ENCODE measurements at places on chromosomes 11 and 22.

DNA sequence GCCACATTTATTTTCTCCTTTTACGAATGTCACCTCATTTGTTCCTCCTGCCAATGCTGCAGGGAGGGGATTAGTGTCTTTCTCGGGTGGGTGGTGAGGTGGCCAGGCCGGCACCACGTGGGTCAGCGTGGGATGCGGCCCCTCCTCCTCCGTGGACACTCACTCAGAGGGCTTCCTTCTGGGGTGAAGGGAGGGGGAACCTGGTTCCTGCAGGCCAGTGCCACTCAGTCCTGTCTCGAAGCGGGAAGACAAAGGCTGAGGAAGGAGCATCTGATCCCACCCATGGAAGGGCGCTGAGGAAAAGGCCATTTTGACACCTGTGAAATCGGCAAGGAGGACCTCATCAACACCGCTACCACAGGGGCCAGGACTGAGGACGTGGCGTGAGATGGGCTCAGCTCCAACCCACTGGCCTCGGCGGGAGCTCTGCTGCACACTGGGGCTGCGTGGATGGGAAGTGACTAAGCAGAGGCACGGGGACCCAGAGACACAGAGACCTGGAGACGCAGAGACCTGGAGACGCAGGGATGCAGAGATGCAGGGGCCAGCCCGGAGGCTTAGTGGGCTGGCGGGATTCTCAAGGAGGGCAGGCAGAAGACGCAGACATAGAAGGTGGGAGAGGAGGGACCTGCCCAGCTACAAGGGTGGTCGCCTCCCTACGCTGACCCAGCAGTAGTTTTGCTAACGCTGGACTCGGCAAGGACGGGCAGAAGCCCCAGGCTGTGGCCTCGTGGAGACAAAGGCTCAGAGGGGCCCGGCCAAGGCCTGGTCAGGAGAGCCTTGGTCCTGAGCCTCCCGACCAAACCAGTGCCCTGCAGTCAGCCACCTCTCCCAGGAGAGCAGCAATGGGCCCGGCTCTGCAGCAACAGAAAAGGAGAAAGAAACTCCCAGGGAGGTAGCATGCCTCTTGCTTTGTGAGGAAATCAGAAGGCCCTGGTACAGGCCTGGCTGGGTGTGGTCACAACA, 1071.2 kb downstream of the BRD1 start:
- peak; percentile 16 for DNase-seq

DNA sequence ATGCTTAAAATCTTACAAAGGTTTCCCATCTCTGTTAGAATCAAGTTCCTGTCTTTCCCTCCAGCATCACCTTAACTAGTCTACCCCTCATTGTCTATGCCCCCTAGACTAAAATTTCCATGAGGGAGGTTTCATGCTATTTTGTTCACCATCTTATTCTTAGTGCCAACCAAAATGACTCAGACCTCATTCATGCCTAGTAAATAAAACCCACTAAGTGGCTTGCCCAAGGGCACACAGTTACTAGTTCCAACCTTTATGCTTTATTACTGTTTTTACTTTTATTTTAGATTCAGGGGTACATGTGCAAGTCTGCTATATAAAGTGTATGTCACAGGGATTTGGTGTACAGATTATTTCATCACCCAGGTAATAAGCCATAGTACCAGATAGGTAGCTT, 469.1 kb upstream of the FAT3 start:
- no peak for DNase-seq

DNA sequence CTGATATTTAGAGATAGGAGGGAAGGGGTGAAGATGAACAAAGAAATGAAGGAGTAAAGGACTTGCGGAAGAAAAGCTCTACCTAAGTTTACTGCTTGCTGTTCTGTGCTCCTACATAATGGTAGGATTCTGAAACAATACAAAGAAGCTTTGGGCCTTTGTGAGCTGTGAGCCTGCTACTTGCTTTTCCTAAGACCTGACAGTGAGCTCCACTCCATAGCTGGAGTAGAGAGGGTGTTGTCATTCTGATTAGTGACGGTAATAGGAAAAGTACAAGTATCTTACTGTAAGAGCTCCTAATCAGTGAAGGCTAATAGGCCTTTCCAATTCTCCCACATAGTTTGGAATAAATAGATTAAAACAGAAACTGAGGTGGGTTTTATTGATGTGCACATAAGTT, 75.9 kb downstream of the PARVA start:
- DNase-seq = no peak

- no peak for DNase-seq
These were observed 13.0 kb downstream of the ZBED4 start for GRCh38 chr22:49866646-49867045.

DNA sequence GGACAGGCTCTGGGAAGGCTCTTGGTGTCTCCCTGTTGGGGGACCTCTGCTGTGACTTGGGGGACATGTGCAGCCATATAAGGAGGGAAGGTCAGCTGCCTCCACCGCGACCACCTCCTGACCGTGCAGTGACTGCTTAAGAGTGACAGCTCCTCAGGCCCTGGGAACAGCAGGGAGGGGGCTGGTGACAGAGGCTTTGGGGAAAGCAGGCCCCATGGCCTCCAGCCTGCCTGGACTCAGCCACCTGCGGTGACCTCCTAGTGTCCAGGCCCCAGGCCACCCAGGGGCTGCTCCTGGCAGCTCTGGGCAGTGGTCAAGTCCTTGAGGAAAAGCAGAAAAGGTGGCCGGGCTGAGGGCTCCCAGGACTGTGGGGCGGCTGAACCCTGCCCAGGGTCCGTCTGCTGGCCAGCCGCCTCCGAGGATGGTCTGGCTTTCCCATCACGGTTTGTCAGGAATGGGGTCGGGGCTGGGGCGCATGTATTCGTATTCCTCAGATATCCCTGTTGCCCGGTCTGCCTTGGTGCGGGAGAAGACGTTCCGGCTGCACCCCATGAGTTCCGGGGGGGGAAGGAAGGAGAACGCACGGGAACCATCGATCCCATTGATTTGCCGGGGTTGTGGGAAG, 96.8 kb downstream of the WNT7B start:
- no peak for DNase-seq

GRCh38 chr11:97794876-97795275, 1225.9 kb upstream of the CNTN5 start:
- DNase-seq = no peak

- DNase-seq = no peak
These were observed 16.2 kb downstream of the MSANTD2 start for GRCh38 chr11:124784051-124784450.

DNA sequence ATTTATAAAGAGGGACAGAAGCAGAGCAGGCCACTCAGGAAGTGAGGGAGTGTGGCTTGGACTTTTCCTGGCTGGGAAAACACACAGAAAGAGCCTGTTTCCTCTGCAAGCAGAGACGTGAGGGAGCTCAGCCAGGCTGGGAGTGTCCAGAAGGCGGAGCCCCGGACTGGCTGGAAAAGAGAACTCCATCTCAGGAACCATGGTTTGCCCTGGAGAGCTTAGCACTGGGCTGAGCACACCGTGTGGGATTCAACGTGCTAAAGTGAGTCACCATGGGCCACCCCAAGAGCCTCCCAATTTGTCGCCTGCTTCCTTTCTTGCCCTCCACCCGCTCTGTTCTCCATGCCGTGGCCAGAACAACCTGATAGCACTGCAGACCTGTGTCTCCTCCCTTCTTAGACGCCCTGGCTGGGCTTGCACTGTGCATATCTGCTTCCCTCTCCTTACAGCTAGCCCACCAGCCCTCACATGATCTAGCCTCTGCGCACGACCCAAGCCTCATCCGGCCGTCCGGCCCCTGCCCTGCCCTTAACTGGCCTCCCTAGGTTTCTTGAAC, 51.8 kb downstream of the GALNT18 start:
- no peak for DNase-seq

- DNase-seq = no peak
These were observed 64.7 kb downstream of the ADAMTS15 start for GRCh38 chr11:130513132-130513531.

DNA sequence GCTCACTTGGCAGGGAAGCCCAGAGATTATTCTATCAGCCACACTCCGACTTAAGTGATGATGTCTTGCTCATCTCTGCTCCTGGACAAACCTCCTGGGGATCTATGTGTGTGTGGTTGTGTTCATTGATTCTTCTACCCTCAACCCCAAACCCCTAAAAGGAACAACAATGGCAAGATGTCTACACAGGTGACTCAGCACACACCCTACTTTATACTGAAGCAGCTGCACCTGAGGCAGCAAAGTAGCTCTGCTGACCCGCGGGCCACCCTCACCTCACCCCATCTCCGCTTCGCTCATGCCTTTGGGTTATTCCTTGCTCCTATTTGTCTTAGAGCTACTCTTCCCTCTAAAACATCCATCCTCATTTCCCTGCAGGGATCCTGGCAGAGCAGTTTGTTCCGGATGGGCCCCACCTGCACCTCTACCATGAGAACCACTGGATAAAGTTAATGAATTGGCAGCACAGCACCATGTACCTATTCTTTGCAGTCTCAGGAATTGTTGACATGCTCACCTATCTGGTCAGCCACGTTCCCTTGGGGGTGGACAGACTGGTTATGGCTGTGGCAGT, 38.7 kb downstream of the TMEM45B start:
- no peak for DNase-seq

GRCh38 chr11:35145271-35145670, 6.3 kb downstream of the CD44 start:
- peak; percentile 84 for DNase-seq

DNA sequence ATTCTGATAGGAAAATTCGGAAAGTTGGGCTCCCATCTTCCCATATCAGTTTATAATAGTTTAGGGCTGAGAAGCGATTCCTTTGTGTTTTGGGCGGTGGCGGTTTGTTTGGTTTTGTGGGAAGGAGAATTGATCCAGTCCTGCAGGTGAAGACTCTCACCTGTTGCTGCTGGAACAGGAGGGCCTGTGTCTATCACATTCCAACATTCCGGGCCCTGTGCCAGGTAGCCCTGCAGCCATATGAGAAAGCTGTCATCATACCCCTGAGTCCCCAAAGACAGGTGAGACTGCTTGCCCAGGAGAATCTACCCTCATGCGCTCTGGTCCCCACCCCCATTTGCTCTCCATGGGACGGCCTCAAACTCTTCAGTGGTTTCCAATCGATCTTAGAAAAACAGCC, 62.1 kb downstream of the TRAF6 start:
- no peak for DNase-seq

GRCh38 chr22:43152003-43152356, 621 bp downstream of the TSPO start:
- no peak for DNase-seq

GRCh38 chr22:26471522-26471921, 12.1 kb downstream of the HPS4 start:
- DNase-seq = no peak

- DNase-seq = no peak
These were observed 883.3 kb downstream of the NTM start for GRCh38 chr11:132253469-132254264.

DNA sequence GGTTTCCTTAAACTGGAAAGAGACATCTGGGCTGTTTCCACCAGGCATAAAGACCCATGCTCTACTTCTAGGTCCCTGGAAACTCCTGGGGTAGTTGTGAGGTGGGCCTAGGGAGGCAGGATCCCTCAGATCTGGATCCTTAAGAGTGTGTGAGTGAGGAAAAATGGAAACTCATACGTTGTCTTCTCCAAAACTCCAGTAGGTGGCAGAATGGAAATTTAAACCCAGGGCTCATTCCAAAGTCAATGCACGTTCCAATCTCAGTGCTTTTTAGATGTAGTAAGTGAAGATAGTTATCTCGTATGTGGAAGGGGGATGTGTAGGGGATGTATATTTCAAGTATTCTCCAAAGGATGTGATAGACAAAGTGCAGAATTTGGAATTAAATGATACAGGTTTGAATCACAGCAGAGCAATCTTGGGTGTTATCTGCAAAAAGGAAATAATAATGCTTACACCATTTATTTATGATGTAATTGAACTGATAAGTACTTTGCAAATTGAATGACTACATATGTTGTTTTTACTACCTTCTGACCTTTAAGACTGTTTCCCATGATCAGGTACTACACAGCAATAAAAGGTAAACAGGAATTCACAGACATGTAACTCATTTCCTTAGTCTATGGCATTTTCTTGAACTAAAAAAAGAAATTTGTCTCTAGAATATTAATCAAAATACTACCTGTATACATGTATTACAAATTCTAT, 13.1 kb upstream of the MMP1 start:
- DNase-seq = no peak

GRCh38 chr11:78131956-78132355, 7.5 kb downstream of the ALG8 start:
- DNase-seq = no peak

DNA sequence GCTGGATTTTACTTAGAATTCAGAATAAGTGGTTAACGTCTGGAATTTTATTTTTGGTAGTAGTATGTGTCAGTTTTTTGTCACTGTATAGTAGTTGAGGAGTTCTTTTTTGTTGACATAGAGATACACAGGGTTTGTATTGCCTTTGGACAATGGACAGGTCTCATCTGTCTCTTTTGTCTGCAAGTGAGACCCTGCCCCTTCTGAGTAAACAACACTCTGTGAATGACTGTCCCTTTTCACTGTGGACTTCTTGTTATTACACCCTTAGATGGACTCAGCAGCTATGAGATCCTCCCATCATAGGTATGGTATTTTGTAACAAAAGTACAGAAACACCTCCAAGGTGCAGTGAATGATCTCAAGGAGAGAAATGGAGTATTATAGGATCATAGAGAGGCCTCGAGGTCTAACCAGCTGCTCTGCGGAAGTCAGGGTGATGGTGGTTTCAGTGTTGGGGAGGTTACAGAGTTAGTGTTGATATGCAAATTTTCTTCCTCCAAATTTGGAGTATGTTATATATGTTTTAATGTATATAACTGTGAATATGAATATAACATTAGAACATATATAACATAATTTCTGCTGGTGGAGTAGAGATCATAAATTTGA, 7.8 kb downstream of the PPP6R3 start:
- DNase-seq = peak; percentile 62

Data from activated CD8-positive, alpha-beta memory T cell treated with anti-CD3 and anti-CD28 coated beads, Interleukin-2, amount 10 ng/mL, durations not matched to agents 7 days and 5 days (primary cell).